Muscle of back (tissue), 13 donors: ENCODE measurements at places on chromosomes 2 and 18. TPM values are rescaled to one million over a fixed set of nuclear protein-coding genes. Genes with fewer than 3 reads are reported as not detected.
A peak's percentile ranks its signal among the peaks of the same experiment; 100 is the strongest.

DNA sequence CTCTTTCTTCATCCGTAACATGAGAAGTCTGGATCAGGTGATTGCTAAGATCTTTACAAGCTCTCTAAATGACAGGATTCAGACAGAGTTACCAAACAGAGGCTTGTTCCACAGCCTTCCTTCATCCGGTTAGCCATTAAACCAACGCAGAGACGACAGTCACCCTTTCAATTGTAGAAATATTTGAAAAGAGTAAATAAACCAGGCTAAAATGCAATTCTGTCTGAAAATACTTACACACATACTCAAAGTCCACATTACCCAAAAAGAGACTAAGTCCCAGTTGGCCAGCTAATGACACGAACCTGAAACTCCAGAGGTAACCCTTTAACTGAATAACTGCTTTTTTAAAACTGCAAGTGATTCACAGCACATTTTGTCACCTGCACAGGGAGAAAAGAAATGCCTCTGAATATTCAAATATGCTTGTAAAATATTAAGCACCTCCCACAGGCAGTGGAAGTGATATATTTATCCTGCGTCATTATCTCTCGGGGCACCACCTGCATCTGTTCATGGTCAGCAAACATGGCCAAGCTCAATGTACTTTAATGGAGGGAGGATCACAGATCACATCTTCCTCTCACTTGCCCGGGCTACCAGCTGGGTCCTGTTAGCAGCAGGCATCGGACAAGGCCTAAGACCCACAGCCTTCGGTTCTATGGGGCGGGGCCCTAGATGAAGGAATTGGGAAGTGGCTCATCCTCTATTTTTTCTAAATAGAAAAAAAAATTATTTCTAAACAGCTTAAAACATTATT, 38.8 kb upstream of the DNER start:
- DNase-seq: no peak

HS6ST1 gene
- polyA plus RNA-seq: 27.3 TPM

GRCh38 chr2:28710545-28710944, 41.1 kb upstream of the PPP1CB start:
- no peak for DNase-seq

DNA sequence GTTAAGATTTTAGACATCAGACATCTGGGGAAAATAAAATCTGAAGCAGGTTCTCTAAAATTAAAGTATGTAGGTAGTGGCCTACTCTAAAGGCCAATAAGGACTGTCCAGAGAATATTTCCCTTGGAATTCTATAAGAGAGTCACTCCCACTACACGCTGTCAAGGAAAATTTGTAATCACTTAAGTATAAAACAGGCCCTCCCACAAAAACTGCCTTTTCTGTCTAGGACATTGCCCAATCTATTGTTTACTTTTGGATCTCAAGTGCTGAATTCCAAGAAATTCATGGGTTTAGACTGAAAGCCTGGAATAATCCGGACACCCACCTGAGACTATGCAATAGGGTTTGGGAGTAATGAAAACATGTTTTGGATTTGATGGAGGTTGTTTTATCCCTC, 1.7 kb upstream of the SRBD1 start:
- DNase-seq: no peak

DNA sequence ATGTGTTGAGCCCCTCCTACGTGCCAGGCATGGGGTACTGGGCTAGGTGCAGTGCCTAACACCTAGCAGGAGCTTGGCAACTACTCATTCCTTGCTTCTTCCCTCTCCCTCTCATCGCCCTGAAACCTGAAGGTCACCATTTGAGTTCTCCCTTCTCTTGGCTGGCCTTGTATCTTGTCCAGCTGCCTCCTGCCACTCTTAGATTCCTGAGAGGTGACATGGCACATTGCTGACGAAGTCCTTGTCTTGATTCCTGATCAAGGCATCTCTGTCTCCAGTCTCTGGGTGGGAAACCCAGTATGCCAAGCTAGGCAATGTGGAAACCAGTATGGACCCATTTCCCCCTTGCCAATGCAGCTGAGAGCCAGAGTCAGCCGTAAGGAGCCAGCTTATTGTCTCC, 9.0 kb upstream of the EFR3B start:
- no peak for DNase-seq

MAL gene
- polyA plus RNA-seq: 2.6 TPM

GPR17 gene
- 4.1 TPM for polyA plus RNA-seq

DNA sequence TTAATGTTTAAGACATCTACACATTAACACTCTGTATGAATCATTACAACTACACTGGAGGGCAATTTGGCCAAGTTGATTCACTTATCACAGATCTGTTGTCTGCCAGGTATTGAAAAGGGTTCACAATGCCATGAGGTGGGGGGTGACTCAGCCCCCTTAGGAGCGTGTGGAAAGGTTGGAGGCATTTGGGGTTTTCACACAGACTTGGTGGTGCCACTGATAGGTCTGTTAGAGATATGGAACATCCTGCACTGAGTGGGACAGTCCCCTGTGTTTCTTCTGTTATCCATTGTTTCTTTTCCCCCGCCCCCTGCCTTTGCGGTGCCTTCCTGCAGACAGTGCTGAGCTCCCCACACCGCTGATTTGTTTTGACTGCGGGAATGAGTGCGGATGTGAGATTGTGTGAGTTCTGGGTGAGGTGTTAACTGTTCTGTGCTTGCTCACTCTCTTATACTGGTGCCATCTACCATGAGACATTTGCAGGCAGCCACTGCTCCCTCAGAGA, 9.3 kb upstream of the TSN start:
- no peak for DNase-seq

TRAPPC12 gene
- 56.6 TPM for polyA plus RNA-seq

- no peak for DNase-seq
Observed at GRCh38 chr18:79204889-79205807, 136.0 kb downstream of the ATP9B start.

DNA sequence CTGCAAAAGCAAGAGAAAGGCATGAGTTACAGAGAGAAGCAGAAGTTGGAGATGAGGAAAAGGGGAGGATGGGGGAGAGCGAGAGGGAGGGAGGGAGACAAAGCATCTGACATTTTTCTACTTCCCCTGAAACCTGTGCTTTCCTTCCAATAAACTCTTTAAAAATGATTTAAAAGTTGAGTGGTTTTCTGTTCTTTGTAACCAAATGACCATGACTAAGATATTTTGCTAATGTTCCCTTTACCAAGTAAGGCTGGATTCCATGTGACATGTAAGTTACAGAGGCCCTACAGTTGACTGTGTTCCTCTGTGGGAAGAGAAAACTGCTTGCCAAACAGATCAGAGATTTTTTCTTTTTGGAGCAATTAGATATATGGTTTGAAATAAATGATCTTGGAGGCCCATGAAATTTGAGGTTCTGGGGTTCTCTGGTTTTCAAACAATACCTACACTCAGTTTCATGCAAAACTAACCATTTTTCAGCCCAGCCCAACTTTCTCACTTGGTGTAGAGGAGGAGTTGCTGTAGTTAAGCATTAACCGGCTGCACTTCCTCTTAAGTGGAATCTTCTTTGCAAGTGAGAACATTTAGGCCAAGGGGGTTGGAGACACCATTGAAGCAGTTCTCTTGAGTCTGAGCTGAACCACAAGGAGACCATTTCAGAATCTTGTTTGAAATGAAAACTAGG, 34.5 kb downstream of the INSIG2 start:
- peak; percentile 51 for DNase-seq

DNA sequence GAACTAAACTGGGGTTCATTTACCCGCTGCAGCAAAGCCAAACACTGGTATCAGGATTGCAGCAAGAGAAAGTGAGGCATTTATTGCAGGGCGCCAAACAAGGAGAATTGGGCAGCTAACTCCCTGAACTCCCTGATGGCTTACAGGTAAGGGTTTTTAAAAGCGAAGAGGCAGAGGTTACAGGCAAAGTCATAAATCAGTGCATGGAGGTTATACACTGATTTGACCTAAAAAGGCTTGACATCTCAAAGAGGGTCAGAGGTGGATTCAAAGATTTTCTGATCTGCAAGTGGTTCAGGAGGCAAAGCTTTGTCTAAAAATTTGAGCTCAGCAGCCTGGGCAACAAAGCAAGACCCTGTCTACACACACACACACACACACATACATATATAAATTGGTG, 102.8 kb upstream of the EPC2 start:
- no peak for DNase-seq

GRCh38 chr2:129459200-129459876, 520.1 kb upstream of the RAB6C start:
- peak; percentile 5 for DNase-seq

GRCh38 chr2:65997961-65998360, 437.0 kb upstream of the MEIS1 start:
- DNase-seq: no peak

GRCh38 chr18:63319383-63320122, at the start of gene BCL2:
Gene BCL2 (minus strand): TSS chr18:63319769.
- peak; percentile 92 for DNase-seq

IFT172 gene
- 18.1 TPM for polyA plus RNA-seq

DNA sequence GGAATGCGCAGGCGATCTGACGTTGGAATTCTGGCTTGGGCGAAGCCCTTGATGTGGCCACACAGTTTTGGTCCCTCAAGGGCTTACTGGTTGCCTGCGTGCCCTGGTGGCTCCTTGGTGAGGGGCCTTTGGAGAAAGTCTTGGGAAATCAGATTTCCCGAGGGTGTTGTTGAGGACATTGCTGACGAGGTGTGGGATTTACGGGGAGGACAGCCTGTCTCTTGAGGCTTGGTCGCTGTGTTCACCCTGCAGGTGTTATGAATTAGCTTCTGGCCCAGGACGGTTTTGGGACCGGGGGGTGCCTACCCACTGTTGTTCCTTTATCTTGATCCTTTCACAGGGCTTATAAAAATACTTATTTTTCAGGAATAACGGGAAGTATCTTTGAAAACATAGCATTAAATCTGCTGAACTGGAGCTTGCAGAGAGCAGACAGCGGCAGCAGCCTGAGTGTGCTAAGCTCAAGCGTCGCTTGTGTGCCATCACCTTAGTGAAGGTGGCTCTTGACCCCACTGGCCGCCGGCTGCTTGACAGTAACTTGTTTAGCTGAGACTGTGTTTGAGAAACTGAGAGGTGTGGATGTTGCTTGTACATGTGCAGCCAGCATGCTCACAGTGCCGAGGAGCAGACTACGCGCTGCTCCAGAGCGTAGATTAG, 4.2 kb downstream of the CTDP1 start:
- DNase-seq: no peak

IL36B gene
- polyA plus RNA-seq: not detected

- no peak for DNase-seq
Observed at GRCh38 chr2:179222076-179222475, 42.6 kb downstream of the SESTD1 start.

- no peak for DNase-seq
Observed at GRCh38 chr2:68292108-68292710, 27.5 kb downstream of the CNRIP1 start.

AUP1 gene
- polyA plus RNA-seq: 73.3 TPM

GRCh38 chr2:29309090-29310029, 194.1 kb downstream of the CLIP4 start:
- peak; percentile 48 for DNase-seq

- DNase-seq: no peak
Observed at GRCh38 chr2:157592948-157593347, 35.7 kb downstream of the ACVR1C start.

GRCh38 chr2:145748927-145749326, 1229.0 kb upstream of the ZEB2 start:
- DNase-seq: no peak

DNA sequence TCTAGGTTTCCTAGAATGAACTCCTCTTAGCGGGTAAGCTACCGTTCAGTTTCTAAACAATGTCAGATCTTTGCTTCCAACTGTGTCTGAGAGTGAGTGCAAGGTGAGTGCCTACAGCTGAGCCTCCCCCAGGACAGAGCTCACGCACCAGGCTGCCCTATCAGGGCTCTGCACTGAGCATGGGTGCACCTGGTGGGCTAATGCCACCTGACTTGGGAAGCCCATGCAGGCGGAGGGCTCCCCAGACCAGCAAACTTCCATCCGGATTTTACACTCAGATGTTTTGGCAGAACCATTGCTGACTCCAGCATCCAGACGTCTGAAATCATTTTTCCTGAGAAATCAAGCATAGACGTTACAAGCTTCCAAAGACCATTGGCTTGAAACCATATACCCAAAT, 16.1 kb upstream of the MLPH start:
- DNase-seq: no peak
